ENCODE measurements at places on chromosomes 2 and 18. TPM values are rescaled to one million over a fixed set of nuclear protein-coding genes. Genes with fewer than 3 reads are reported as not detected.

GRCh38 chr2:179569831-179570233 lies 291.6 kb downstream of the ZNF385B start:
- DNase-seq, result no peak
- no peaks in the 10 kb centered on the region for H3K27me3 ChIP-seq
- no peak overlapping the region for H3K27ac ChIP-seq
- H3K4me3 ChIP-seq, result no peak overlapping the region
- H3K36me3 ChIP-seq, result no peaks in the 10 kb centered on the region

DNA sequence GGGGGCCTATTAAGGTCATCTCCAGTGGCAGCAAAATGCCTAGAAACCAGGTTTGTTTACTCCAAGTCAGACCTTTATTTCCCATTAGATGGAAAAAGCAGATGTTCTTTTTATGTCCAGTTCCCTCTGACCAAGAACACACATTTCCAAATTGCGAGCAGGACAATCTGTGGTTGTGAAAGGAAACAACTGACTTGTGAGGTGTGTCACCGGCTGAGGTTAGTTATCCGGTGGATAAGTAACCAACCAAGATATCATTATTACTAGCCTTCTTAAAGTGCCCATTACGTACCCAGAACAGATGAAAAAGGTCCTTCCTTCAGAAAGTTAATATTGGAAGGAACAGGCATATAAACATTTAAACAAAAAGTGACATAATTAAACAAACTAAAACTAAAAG lies 112.9 kb downstream of the THADA start:
- peak overlapping the region; percentile 43 for H3K27ac ChIP-seq
- no peaks in the 10 kb centered on the region for H3K4me1 ChIP-seq
- H3K4me3 ChIP-seq, result no peak overlapping the region
- H3K27me3 ChIP-seq, result no peaks in the 10 kb centered on the region

- H3K4me1 ChIP-seq, result no peaks in the 10 kb centered on the region
- no peak for DNase-seq
- H3K36me3 ChIP-seq, result peaks cover 3% of the 10 kb centered on the region
- H3K27ac ChIP-seq, result no peak overlapping the region
Observed at GRCh38 chr18:76881744-76882143, 59.4 kb downstream of the ZNF236 start.

DNA sequence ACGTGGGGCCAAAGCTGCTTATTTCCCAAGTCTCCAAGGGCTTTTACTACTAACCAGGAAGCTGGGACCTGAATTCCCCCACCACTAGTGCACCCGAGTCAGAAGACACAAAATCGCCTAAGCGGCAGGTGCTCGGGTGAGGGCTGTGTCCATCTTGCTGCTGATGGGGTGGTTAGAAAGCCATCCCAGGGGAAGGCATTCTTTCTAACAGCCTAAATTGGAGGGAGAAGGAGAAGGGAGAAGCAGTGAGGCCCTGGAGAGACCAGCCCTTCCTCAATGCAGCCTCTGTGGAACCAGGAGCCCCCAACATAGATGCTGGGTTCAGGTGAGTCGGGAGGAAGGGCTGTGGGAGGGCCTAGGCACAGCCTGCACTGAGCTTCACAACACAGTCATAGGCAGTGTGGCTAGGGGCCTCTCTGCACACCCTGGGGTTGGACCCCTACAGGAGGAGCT lies 1.9 kb upstream of the PROM2 start:
- H3K4me1 ChIP-seq, result no peaks in the 10 kb centered on the region
- no peak overlapping the region for H3K27ac ChIP-seq
- no peak for DNase-seq

GRCh38 chr2:27638709-27639108 lies 9.9 kb downstream of the GPN1 start:
- H3K36me3 ChIP-seq, result peaks cover 5% of the 10 kb centered on the region
- DNase-seq, result no peak
- H3K4me1 ChIP-seq, result no peaks in the 10 kb centered on the region
- H3K27ac ChIP-seq, result no peak overlapping the region
- no peak overlapping the region for H3K4me3 ChIP-seq

- H3K4me3 ChIP-seq, result no peak overlapping the region
- no peak for DNase-seq
- no peaks in the 10 kb centered on the region for H3K27me3 ChIP-seq
- no peak overlapping the region for H3K27ac ChIP-seq
- no peaks in the 10 kb centered on the region for H3K4me1 ChIP-seq
Observed at GRCh38 chr18:30358555-30358954, 684.0 kb downstream of the DSC3 start.

GRCh38 chr18:10195529-10195928 lies 258.9 kb upstream of the APCDD1 start:
- no peak overlapping the region for H3K27ac ChIP-seq
- no peak overlapping the region for H3K4me3 ChIP-seq

- no peak for DNase-seq
- no peaks in the 10 kb centered on the region for H3K27me3 ChIP-seq
- peaks cover 8% of the 10 kb centered on the region for H3K4me1 ChIP-seq
- H3K27ac ChIP-seq, result no peak overlapping the region
- H3K4me3 ChIP-seq, result peak overlapping the region; percentile 79
- no peaks in the 10 kb centered on the region for H3K36me3 ChIP-seq
Observed at GRCh38 chr2:182717416-182717815, 1.4 kb downstream of the DNAJC10 start.

DNA sequence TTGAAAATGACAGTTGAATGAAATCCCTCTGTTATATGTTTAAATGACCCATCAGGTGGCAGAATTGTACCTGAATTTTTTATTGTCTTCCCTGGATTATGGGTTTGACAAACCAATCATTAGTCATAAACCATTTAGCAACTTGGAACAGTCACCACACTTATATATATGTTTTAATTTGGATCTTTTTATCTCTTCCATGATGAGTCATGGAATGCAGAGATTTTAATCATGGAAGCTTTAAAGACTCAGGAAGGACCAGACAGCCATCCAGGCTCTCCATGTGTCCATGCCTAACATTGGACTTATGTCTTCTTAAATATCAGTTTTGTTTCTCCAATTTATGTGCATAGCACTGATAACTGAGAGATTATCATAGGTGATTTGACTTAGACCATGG lies 188.3 kb upstream of the ZSWIM2 start:
- H3K4me3 ChIP-seq, result no peak overlapping the region
- no peaks in the 10 kb centered on the region for H3K4me1 ChIP-seq
- H3K36me3 ChIP-seq, result peaks cover 6% of the 10 kb centered on the region
- no peaks in the 10 kb centered on the region for H3K27me3 ChIP-seq

DNA sequence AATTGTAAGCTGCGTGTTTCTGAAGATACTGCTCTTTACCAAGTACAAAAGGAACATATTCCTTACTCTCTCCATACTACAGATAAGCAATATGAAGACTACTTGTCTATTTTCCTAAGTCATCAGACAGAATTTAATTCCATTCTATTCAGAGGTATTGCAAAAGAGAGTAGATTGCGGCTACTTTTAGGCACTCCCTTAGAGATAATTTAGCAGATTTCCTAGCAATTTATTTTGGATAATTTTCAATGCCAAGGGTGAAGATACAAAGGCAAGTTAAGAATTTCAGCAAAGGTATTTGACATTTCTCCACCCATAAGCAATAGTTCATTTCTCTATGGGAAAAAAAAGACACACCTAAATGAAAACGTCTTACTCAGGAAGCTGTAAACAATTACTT lies 161.1 kb downstream of the PDE1A start:
- no peak for DNase-seq
- no peaks in the 10 kb centered on the region for H3K27me3 ChIP-seq
- no peak overlapping the region for H3K27ac ChIP-seq
- no peaks in the 10 kb centered on the region for H3K4me1 ChIP-seq

GRCh38 chr2:190655570-190655969 lies 6.7 kb downstream of the NAB1 start:
- H3K4me3 ChIP-seq, result no peak overlapping the region
- DNase-seq, result no peak
- peak overlapping the region; percentile 35 for H3K27ac ChIP-seq
- H3K27me3 ChIP-seq, result no peaks in the 10 kb centered on the region

DNA sequence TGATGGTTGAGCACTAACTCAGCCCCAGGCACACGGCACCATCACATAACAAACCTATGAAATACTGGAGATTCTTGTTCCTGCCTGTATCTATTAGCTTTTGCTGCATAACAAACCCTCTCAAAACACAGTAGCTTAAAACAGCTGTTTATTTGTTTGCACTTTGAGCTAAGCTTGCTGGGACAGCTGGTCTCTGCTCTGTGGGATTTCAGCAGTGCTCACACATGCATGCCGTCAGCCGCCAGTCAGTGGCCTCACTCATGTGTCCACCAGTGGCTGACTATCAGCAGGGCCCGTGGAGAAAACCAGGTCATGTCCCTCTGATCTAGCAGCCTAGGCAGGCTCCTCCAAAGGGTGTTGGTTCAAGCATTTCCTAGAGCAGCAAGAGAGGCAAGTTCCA lies 52.8 kb upstream of the RAB12 start:
- no peak overlapping the region for H3K27ac ChIP-seq
- no peak overlapping the region for H3K4me3 ChIP-seq
- no peaks in the 10 kb centered on the region for H3K36me3 ChIP-seq
- H3K4me1 ChIP-seq, result no peaks in the 10 kb centered on the region
- DNase-seq, result no peak

- H3K27me3 ChIP-seq, result no peaks in the 10 kb centered on the region
- no peak for DNase-seq
- H3K27ac ChIP-seq, result no peak overlapping the region
- H3K36me3 ChIP-seq, result no peaks in the 10 kb centered on the region
Observed at GRCh38 chr2:121036226-121036692, 248.7 kb downstream of the TFCP2L1 start.

The HOXD3 gene
- 4.8 TPM for total RNA-seq

The PRSS56 gene
- not detected for total RNA-seq

The MOGAT1 gene
- total RNA-seq, result not detected

The AKAIN1 gene
- not detected for total RNA-seq

The DYSF gene
- 4.8 TPM for total RNA-seq

The FAM98A gene
- total RNA-seq, result 31.8 TPM

The CHMP3 gene
- 77.7 TPM for total RNA-seq

The ZSWIM2 gene
- not detected for total RNA-seq

The TANC1 gene
- 18.9 TPM for total RNA-seq
